ENCODE measurements at places on chromosomes 11 and 22.
A peak's percentile ranks its signal among the peaks of the same experiment; 100 is the strongest.

DNA sequence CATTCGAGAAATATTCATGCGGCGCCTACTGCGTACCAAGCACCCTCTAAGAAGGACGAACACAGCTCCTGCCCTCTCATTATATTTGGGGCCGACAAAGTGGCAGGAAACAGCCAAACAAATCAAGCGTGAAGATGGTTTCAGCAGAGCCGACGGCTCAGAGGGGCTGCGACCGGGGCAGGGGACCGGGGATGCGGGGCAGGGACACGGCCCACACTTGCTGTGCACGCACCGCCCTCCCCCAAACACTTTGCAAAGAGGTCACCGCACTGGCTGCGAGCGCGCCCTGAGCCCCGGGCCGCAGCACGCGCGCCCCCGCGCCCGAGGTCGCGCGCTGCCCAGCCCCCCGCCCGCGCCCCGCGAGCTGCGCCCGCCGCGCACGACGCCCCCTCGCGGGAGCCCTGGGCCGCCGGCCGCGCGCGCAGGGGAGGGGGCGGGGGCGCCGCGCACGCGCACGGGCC is 255 bp upstream of the SYNGR1 start:
- no peak for DNase-seq

- no peak for DNase-seq
Measured at GRCh38 chr22:43101306-43101705, 9.2 kb upstream of the BIK start.

GRCh38 chr11:107197932-107198331 is 179.7 kb upstream of the GUCY1A2 start:
- no peak for DNase-seq

- DNase-seq: no peak
Measured at GRCh38 chr11:117559698-117560097, 232.0 kb downstream of the CEP164 start.

DNA sequence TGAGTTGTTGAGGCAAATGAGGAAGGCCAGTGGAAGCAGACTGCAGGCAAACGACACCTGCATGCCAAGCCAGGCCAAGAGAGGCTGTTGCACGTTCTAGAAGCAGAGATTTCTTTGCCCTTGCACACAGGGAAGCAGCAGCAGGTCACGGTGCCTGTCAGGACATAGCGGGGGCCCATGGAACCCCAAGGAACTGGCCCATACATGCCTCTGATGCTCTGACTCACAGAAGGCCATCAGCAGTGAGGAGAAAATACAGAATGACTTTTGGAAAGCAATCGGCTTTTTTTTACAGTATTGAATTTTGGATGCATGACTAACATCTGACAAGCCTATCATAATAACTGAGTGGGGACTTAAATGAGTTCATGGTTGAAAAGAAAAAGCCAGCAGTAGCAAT is 123.9 kb downstream of the MPPED1 start:
- DNase-seq: no peak

- no peak for DNase-seq
Measured at GRCh38 chr22:31882971-31883370, 61.4 kb upstream of the YWHAH start.

DNA sequence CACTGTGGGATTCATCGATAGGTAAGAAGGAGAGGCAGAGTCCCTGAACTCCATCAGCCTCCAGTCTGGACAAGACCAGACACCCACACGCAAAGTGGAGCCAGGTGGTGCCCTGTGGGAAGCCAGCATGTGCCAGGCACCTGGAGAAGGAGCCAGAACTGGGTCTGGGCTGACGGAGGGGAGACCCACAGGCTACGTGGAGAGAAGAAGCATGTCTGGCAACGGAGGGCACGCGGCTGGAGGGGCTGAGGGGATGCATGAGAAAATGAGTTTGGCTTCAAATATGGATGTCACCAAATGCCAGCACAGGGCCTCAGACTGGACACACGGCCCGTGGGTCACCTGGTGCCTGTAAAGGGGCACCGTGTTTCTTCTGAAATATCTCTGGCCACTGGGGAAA is 55.7 kb downstream of the LINC01488 start:
- DNase-seq: no peak

- DNase-seq: no peak
Measured at GRCh38 chr11:5237420-5237819, 3.1 kb upstream of the HBD start.

DNA sequence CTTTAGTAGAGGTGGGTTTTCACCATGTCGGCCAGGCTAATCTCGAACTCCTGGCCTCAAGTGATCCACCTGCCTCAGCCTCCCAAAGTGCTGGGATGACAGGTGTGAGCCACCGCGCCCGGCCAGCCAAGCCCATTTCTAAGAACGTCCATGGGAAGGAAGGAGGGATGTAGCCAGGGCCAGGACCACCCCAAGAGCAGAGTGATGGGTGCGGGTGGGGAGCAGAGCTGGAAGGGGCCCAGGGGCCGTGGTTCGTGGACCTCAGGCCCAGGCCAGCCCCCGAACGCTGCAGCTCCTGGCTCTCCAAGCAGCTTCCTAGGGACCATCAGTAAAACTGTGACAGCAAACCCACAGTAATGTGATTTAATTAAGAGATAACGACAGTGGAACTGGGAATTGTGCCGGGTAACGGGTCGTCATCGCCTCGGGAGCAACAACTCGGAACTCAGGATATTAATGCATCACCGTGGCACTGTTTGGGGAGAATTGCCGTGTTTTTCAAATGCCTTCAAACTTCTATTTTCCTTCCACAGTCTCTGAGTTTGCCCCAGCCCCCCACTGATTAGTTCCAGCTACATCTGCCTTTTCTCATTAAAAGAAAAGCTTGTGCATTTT is 74.3 kb downstream of the BRD1 start:
- DNase-seq: no peak

DNA sequence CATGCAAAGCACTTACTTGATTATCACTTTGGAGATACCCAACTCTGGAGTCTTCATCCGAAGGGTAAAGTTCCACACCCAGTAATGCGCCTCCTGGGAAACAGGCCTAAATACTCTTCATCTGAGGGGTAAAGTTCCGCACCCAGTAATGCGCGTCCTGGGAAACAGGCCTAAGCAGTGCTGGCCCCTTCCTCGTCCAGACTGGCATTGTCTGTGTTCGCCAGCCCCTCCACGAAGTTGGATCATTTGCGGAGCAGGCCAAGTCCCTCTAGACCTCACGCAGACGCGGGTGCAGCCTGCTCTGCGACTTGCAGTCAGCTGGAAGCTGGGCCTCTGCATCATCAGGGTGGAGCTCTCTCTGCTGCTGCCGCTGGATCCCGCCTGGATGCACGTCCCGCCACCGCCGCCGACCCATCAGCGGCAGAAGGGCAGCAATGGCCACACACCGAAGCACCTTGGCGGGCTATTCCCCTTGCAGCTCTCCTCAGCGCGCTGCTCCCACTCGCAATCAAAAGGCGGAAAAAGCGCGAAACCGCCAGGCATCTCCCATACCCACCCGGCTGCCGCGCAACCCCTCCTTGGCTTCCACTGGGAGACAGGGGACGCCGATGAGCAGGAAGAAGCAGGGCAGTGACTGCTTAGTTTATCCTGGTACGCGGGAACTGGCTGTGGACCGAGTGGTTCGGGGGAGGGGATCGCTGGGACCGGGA is 34.1 kb upstream of the GLYATL1 start:
- no peak for DNase-seq

DNA sequence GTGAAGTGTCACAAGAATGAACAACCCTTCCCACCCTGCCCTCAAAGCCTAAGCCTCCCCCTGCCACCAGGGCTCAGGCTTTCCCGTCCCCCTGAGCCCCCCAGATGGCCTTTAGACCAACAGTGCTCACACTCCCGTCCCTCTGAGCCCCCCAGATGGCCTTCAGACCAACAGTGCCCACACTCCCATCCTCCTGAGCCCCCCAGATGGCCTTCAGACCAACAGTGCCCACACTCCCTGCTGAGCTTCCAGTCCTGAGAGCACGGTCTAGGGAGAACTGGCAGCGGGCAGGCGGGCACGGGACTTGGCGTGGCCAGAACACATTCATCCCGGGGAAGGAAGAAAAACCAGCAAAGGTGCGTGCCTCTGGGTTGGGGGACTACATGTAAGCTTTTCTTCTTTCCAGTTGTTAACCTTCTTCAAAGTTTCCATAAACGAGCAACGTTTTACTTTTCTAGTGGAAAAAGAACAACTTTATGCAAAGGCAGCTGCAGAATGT is 2.5 kb downstream of the MRGPRG start:
- DNase-seq: no peak

DNA sequence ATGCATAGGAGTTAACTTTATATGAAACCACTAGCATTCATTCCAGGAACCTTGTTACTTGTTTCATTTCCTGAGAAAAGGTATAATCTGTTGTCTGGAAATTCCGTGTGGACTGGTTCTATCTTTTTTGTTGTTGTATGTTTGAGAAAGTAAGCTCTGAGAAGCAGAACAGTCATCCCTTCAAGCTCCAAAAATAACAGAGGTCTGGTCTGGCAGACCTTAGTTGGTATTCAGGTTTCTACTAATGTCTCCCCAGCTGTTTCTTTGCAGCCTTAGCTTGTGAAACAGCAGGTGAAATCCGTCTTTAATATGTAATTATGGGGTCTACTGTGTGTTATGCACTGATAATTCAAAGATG is 2.4 kb downstream of the RNF121 start:
- no peak for DNase-seq

GRCh38 chr11:78370406-78371172 is 47.0 kb downstream of the GAB2 start:
- no peak for DNase-seq

GRCh38 chr11:47986219-47986618 is 5.9 kb downstream of the PTPRJ start:
- DNase-seq: no peak

DNA sequence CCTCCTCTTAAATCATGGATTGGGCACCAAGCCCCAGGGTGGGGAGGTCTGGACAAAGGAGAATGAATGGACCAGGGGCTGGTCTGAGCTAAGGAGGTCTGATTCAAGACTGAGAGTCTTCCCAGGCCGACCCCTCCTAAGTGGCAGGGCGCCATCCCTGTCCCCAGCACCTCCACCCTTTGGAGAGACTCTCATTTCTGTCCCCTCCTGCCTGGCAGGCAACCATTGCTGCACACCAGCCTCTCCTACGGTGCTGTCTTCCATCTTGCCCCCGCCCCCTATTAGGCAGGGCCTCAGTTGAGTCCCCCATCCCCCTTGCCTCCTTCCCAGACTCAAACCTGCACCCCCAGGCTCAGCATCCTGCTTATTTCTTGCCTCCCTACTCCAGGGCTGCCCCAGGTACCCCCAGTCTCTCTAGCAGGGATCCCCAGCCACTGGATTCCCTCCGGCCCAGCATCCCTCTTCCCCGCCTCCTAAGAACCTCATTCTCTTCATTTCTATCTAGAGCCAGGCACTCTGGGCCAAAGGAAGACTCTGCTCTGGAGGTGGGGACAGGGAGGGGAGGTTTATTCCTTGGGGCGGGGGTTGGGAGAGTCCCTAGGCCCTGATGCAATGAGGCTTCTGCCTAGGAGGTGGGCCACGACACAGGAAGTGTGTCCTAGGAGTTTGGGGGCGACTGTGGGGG is 1.7 kb upstream of the RCOR2 start:
- no peak for DNase-seq

- no peak for DNase-seq
Measured at GRCh38 chr22:38674888-38675287, 6.9 kb upstream of the TOMM22 start.

- DNase-seq: peak; percentile 33
Measured at GRCh38 chr11:47946682-47947559, 33.4 kb upstream of the PTPRJ start.

DNA sequence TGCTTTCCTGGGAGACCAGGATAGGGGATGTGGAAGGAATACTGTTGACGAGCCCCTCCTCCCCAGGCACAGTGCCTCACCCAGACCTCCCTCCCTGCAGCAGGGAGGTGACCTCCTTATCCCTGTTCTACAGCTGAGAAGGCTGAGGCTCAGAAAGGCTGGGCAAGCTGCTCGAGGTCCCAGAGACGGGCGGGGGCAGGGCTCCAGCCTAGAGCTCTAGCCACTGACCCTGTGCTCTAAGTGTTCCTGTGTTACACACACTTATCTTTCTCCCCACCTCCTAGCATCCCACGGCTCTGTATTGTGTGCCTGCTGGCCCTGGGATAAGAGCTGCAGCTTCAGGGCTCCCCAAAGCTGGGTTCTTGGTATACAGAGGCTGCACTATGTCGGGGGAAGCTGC is 7.9 kb downstream of the CCDC134 start:
- no peak for DNase-seq

DNA sequence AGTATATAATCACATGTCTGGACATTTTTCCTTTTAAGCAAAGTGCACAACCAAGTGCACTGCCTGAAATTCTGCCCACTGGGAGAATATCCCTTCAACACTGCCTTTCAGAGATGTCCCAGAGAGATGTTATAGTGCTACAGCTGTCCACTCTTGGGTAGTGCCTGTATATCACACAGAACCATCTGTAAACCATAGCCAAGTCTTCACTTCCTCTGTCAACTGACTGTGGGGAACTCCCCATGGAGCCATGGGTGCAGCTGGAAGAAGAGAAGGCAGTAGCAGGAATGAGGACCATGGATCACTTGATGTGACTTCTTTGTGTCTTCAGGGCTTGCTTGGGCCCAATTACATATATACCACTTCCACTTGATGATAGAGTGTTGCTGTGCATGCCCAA is 44.6 kb upstream of the LIN7C start:
- no peak for DNase-seq

- DNase-seq: no peak
Measured at GRCh38 chr11:129791515-129791914, 24.1 kb upstream of the TMEM45B start.

GRCh38 chr22:29344137-29344536 is 28.6 kb upstream of the RASL10A start:
- DNase-seq: no peak

DNA sequence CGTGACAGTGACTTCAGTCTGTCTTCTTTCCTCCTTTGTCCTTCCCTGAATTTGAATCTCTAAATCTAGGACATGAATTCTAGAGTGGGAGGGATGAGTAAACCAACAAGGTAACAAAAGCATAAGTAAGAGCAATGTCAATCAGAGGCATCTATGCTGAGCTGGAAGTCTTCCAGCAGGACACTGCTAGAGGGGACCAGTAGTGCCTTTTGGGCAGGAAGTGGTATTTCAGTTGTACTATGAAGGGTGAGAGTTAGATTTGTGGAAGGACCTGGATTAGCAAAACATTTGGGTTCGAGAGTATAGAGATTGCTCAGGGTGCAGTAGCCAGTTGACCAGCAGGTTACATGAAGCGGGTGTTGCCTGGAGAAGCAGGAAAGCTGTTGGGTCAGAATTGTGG is 40.3 kb downstream of the MEI1 start:
- no peak for DNase-seq

- no peak for DNase-seq
Measured at GRCh38 chr22:46588279-46589140, 31.7 kb upstream of the GRAMD4 start.

GRCh38 chr22:33991620-33992019 is 71.3 kb upstream of the LARGE1 start:
- no peak for DNase-seq

GRCh38 chr11:44565953-44566949 is 788 bp downstream of the CD82 start:
- no peak for DNase-seq

- no peak for DNase-seq
Measured at GRCh38 chr22:37982151-37982785, 2.1 kb downstream of the SOX10 start.
